Stimulated activated CD8-positive, alpha-beta memory T cell treated with anti-CD3 and anti-CD28 coated beads, Interleukin-15, amount 100 ng/mL, for 4 hours (primary cell): ENCODE measurements at places on chromosomes 13 and 19.

DNA sequence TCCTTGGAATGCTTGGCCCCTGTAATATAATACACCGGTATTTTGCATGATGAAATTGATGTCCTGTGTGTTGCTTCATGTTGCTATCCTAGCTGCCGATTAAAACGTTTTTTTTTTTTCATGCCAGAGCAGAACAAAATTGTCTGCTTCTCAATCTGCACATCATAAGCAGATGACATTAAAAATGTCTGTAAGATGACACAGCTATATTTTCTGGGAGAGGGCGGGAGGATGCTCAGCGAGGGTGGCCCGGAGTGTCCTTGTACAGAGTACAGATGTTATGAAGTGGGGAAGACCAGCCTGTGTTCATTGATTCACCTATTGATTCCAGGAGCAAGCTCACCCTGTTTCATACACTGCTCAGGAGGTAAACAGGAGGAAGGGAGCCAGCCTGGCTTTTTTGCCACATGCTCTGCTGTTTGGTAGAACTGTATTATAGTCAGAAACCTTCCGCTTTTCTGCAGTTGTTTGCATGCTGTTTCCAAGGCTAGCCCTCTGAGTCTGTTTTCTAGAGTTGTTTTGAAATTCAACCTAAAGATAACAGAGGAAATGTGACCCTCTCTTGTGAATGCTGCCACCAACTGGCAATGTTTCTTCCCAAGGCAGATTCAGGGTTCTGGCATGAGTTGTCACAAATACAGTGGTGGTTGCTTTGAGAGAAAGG lies 4.7 kb upstream of the IRS2 start:
- DNase-seq, result no peak

- no peak for DNase-seq
These were observed 11.3 kb upstream of the PNMA8A start for GRCh38 chr19:46482631-46483030.

GRCh38 chr13:40343550-40344269 lies 322.7 kb downstream of the FOXO1 start:
- DNase-seq, result no peak

DNA sequence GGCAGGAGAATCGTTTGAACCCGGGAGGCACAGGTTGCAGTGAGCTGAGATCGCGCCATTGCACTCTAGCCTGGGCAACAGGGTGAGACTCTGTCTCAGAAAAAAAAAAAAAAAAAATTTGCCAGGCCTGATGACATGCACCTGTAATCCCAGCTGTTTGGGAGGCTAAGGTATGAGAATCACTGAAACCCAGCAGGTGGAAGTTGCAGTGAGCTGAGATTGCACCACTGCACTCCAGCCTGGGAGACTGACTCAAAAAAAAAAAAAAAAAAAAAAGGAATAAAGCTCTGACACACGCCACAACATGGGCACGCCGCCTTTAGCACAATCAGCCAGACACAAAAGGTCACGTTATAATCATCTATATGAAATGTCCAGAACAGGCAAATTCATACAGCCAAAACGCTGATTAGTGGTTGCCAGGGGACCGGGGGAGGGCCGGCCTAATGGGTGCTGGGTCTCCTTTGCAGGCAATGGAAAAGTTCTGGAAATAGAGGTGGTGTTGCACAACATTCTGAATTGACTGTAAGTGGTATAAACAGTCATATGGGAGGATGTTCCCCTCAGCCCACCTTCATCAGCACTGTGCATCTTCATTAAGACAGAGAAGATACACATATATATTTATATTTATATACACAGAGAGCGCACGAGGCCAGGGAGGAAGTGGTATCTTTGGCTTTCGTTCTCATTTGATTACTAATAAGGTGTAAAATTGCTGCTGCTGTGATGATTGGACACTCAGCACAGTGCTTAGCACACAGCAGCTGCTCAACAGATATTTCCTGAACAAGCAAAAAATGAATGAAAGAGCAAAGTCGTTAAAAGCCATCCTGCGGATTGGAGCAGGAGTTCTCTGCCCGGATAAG lies 3.8 kb downstream of the HSPBP1 start:
- DNase-seq, result no peak

GRCh38 chr19:29528946-29529645 lies 3.3 kb downstream of the VSTM2B start:
- DNase-seq, result no peak
